ENCODE measurements at places on chromosomes 7 and 10.

DNA sequence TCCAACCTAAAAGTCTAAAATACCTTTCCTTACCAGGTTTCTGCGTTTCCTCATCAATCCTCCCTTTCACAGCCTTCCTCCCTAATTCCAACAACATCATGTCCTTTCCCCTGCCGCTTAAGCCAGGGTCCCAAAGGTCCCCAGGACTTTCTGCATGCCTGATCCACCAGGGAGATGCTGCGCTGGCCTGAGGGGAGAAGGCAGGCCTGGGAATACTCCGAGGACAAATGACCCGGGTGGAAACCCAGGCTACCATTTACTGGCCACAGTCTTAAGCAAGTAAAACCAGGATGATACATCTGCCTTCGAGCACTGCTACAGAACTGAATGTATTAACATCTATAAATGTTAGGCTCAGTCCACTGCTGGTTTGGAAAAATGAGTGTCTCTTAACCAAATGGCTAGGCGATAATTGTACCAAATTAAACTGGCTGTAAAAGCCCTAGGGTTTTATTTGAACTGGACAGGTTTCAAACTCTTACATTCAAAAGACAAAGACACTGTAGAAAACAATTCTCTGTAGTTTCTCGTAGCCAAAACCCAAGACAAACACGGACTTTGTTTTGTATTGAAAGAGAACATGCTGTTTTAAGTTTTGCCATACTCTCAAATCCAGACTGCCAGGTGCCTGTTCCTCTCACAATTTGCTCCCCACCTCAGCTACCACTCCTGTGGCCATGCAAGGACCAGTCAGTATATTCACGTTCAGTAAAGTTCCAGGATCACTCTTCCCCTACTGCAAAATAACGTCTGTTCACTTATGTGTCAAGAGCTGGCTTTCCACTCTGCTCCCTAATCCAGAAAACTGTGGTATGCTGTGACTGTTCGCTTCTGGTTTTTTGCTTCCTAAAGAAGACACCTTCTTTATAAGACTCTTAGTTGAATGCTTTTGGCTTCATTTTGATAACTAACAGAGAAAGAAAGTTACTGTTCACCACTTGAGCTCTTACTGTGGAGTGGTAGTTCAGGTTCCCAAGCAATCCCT is 145.7 kb downstream of the RNF216 start:
- no peak for DNase-seq

- DNase-seq, result peak; percentile 64
Measured at GRCh38 chr7:140625908-140626868, 14.4 kb downstream of the DENND2A start.

GRCh38 chr7:111647881-111648280 is 85.6 kb upstream of the IMMP2L start:
- DNase-seq, result no peak

- no peak for DNase-seq
Measured at GRCh38 chr10:2282202-2282601, 544.9 kb upstream of the ADARB2 start.

DNA sequence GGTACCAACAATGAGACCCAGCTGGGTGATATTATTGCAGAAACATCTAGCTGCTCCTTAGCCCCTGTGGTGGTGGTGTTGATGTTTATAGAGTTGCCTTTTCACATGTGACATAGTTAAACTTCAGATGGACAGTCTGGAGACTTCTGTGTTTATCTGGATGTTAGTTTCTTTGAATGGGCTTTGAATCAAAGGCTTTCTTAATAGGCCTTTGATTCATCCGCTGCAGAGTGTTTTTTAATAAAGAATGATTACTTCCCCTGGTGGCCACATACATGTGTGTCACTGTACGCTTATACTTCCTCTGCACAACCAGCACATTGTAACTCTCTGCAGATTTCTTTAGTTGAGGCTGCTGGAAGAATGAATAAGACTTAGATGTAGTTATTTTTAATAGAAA is 221.0 kb downstream of the DYNC1I1 start:
- no peak for DNase-seq

- no peak for DNase-seq
Measured at GRCh38 chr10:98226508-98227144, 41.4 kb downstream of the LOXL4 start.

- DNase-seq, result peak; percentile 7
Measured at GRCh38 chr7:117750612-117751563, 122.4 kb downstream of the CTTNBP2 start.

DNA sequence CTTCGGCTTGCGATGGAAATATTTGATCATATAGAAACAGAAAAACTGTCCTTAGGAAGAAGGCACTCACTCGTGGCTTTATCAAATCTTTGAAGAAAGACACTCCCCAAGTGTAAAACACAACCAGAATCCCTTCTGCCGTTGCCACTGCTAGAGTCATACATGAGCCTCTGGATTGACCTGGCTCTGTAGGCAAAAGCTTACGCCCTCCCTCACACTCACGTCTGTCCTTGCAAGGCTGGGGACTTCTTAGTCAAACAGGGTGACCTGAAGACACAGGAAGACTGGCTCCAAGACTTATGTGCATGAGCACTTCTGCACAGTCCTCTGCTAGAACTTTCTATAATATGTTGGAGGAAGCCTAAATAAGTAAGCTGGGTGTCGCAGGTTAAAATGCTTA is 135.4 kb upstream of the MDFIC start:
- no peak for DNase-seq

DNA sequence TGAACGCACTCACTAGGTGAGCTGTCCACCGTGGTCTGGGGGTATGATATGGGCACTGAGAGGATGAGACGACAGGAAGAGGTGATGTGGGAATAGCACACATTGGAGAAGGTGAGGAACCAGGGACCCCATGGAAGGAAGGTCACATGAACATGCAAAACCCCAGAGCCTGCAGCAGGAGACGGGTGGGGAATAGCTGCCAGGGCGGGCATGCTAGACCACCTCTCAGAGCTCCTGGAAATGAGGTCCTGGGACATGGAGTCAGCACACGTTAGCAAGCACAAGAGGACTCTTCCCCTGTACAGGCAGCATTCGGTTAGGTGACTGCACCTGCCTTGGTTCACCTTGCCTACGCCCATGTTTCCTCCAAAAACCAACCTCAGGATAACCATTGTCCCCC is 8.1 kb downstream of the FAM131B start:
- DNase-seq, result no peak

DNA sequence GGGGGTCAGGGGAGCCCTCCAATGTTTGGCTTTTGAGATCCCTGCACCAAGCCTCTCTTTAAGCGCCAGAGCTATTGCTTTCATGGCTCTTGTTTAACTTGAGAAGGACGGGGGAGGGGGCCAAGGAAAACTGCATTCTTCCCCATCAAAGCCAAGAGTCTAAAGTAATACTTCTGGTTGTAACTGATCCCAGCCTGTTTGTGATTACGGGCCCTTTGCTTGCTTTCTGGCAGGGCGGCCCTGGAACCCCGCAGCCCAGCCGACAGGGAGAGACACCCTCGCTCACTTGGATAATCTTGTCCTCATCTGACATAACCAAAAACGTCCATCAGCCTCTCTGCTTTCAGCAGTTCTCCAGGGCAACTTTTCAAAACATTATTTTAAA is 154.7 kb downstream of the NEURL1 start:
- DNase-seq, result no peak

DNA sequence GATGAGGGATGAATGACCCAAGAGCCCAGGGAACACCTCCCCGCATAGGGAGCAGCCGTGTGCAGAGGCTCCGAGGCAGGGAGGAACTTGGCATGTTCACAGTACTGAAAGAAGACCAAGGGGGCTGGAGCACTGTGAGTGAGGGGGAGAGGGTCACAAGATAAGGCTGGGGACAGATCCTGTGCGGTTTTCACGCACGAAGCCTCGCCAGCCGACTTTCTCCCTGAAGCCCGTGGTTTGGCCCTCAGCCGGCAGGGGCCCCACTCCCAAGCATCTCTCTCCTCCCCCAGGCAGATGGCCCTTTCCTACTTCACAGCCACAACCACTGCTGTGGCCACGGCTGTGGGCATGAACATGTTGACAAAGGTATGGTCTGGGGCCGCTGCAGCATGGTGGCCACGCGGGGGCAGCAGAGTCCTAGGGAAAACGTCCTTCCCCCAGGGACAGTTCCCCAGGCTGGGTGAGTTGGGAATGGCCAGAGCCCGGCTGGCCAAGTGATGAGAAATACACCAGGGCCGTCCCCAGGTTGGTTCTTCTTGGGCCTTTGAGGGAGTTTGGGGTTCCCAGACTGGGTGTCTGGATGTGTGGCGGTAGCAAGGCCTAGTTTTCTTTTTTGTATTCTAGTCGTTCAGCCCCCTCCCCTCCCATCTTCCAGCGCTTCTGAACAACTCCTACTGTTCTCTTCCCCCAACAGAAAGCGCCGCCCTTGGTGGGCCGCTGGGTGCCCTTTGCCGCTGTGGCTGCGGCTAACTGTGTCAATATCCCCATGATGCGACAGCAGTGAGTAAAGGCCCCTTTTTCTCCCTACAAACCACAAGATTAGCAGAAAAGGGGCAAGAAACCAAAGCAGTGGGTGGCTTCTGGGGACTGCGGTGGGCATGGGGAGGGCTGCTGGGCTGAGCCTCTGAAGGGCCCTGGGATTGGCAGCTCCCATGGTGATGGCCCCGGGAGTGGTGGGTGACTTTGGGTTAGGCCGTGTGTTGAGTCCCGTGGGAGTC is 14.4 kb upstream of the WBP1L start:
- peak; percentile 22 for DNase-seq

DNA sequence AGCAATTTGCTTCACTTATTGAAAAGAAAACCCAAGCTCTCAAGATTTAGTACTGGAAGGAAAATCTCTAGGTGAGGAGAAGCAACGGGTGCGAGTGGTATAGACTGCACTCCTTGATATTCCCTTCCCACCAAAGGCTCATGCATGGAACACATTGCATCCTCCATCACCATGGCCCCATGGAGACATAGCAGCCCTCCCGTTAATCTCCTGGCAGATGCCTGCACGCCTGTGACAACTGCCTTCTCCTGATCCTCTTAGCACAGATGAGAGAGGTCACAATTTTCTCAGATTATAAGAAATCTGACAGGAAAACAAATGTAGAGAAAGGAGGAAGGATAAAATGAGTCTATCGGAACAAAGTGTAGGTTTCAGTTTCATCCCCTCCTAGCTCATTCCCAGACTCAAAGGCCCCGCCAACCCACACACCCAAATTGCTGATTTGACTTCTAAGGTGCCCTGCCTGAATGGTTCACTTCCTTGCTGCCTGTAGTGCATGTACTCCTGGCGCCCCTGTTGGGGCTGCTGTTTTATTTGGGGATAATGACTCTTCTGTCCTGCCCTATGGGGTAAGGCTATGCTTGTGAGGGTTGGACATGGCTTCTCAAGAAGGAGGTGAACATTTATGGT is 50.0 kb downstream of the PLXNA4 start:
- no peak for DNase-seq

DNA sequence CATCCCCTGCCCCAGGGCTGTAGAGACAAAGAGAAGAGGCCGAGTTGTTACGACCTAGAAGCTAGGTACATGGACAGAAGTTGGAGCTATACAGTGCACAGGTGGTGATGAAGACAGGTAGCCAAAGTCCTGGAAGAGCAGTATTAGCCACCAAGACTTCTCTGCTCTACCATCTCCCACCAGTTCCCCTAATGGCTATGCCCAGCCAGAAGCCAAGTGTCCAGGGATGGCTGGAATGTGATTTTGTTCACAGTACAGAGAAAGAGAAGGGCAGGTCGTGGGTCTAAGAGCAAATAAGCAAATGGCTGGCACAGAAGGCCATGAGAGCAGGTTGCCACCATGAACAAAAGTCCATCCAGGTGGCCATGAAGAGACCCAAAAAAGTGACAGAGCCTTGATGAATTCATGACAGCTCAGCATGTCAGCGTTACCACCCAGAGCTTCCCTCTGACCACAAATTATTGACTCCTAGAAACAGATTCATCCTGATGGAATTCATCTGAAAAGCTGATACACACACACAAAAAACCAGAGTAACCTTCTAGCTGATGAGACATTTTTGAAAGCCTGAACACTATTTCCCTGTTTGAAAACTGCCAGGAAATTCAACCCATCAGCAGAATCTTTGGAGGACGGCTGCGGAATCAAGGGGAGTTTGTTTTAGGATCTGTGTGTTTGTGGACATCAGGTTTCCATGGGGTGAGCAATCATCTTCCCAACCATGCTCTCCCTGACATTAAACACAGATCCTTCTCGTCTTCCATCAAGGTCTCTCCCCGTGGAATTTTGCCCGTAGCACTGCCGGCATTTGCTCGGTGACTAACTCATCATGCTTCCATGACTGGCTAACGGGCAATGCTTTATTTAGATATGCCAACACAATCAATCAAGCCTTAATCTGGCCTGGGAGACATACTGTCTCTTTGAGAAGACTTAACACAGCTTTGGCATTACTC is 906.7 kb upstream of the AUTS2 start:
- DNase-seq, result no peak

- DNase-seq, result peak; percentile 78
Measured at GRCh38 chr7:116929914-116930913, 23.1 kb upstream of the ST7 start.

DNA sequence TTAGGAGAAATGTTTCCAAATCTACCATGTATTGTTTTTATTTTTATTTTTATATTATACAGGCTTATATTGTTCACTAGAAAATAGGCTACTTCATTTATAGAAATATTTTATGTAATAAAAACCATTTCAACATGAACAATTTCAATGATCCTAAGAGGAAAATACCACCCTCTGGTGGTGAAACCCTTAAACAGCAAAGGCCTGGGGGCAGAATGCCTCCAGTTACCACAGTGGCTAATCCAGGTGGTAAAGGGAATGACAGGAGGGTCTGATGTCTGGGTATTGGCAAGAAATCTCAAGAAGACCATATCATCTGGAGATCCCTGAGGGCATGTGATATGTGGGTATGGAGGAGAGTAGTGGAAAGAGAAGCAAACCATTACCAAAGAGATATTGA is 19.3 kb downstream of the MACC1 start:
- no peak for DNase-seq

DNA sequence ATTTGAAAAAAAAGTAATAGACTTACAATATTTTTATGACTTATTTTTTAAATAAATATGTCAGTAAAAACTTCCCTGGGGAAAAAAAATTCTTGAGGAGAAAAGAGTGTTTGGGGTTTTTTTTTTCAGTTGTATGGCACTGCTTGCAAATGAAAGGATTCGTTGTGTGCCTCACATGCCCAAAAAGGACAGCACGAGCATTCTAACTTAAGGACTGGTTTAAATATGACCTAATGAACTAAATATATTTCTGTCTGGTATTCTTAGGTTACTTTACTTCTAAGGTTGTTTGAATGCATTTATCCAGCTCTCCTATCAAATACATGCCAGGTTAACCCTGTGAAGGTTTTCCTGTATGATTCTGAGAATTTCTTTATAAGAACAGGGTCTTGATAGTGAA is 988 bp upstream of the CD36 start:
- DNase-seq, result no peak

DNA sequence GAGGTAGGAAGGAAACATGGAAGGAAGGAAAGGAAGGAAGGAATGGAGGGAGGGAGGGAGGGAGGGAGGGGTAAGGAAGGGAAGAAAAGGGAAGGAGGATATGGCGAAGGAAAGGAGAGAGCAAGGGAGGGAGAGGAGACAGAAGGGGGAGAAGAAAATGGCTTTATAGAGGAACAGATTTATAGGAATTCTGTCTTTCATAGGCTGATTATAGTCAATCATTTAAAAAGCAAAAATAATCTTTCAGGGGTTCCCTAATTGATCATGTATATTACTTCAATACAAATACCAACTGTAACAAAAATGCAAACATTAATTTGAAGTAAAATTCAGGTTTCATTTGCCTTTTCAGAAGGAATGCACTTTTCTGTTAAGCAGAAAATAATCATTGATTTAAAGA is 519.1 kb downstream of the MDFIC start:
- no peak for DNase-seq

Data from NCI-H345 (cell line).